Left hindlimb (tissue), 1 donor: ENCODE measurements at places on chromosomes 5 and 9.

DNA sequence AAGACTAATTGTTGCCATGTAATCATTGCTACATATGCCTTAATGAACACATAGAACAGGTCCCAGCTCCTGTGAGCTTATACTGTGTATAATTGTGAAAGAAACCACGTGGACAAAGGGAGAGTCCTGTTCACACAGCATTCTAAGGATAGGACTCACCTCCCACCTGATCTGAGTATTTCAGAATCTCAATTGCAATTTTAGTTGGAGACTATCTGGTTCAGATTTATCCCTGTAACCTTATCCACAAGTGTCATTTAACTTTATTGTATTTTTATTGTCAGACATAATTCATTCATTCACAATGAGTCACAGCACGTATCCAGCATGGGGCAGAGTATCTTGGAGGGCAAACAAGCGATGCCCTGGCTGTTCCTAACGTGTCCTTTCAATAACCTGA lies 448.3 kb downstream of the NTRK2 start:
- no peak for DNase-seq

DNA sequence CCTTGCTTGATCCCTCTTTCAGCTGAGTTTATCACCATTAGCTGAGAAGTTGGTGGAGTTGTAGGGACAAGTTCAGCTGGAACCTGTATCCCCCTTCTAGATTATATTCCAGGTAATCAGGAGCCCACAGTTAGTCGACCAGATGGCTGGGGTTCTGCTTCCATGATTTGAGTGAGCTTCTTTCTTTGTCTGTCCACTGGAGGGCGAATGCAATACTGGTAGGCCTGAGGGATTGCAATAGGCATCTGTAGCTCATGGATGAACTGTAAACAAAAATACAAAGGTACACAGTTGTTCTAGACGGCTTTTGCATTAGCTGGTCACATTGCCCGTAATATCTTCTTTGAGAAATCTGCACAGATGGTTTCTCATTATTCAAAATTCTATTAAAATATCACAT lies 88.9 kb downstream of the PCSK5 start:
- DNase-seq = no peak

- no peak for DNase-seq
Measured at GRCh38 chr5:9245071-9245470, 300.8 kb downstream of the SEMA5A start.

- DNase-seq = no peak
Measured at GRCh38 chr5:38739011-38739704, 106.7 kb upstream of the OSMR start.

DNA sequence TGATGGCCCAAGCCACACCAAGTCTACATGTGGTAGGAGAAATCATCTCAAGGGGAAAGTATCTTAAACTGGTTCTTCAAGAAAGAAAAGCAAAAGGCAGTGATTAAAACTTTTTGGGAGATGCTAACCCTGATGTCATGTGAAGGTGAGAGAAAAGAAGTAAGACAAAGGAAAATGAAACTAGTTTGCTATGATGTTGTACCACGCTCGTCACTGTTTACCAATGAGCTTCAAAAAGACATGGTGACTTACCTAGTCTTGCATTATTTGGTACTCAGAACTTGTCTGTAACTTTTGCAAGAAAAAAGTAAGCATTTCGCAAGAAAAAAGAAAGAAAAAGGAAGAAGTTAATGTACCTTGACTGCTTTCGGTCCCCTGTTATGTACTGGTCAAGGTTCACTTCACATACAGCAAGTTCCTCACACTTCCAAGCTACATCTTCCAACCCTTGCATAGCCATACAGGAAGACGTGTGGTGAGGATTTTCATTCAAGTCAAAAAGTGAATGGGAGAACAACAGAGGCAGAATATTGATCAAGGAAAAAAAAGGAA lies 739.3 kb downstream of the NR2F1-AS1 start:
- no peak for DNase-seq

- no peak for DNase-seq
Measured at GRCh38 chr5:53130266-53130665, 20.7 kb upstream of the MOCS2 start.

DNA sequence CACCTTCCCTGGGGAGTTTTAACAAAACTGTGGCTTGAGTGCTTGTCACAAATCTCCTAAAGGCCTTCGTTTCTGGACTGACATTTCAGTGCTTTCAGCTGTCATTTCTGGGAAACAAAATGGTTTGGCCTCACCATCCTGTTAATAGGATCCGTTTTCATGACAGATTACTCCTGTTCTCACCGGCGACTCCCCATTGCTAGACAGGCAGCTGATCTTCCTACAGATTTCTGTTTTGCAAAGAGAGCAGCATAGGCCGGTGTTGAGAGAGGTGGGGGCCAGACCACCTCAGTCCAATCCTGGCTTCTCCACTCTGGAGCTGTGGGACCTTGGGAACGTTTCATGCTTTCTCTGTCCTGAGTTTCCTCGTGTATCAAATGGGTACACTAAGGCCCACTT lies 75.5 kb upstream of the OTULINL start:
- DNase-seq = no peak

GRCh38 chr9:114153761-114154599 lies 1.4 kb upstream of the COL27A1 start:
- DNase-seq = peak; percentile 80

DNA sequence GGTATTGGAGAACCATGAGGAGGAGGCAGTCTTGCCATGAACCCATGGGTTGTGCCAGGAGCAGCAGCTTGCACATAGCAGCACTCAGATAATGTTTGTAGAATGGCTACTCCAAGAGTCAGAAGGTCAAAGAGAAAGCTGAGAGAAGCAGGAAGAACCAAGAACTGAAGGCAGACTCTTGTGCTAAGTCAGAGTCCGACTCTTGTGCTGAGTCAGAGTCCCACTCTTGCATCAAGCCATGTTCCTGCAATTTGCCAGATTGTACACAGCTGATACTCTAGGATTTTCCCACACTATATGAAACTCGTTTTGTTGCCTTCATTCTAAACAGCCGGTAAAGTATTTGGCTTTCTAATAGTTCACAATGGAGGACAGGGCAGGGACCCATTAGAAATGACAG lies 26.2 kb upstream of the HSPA9 start:
- DNase-seq = no peak

DNA sequence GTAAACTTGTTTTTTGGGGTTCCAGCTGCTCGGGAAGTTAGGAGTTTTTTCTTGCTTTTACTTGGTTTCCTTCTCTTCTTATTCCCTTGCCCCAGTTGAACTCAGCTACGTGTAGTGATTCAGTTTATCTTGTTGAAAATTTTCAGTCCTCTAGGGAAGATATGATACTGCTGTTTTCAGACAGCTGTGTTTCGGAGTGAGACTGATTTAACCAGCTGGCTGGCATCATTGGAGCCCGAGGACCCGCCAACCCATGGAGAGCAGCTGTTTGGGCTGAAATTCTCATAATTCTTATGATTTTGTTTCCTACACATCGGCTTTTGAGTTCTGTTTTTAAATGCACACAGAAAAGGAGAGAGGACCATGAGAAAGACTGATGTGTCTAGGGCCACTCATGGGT lies 271.5 kb downstream of the NR3C1 start:
- DNase-seq = no peak

DNA sequence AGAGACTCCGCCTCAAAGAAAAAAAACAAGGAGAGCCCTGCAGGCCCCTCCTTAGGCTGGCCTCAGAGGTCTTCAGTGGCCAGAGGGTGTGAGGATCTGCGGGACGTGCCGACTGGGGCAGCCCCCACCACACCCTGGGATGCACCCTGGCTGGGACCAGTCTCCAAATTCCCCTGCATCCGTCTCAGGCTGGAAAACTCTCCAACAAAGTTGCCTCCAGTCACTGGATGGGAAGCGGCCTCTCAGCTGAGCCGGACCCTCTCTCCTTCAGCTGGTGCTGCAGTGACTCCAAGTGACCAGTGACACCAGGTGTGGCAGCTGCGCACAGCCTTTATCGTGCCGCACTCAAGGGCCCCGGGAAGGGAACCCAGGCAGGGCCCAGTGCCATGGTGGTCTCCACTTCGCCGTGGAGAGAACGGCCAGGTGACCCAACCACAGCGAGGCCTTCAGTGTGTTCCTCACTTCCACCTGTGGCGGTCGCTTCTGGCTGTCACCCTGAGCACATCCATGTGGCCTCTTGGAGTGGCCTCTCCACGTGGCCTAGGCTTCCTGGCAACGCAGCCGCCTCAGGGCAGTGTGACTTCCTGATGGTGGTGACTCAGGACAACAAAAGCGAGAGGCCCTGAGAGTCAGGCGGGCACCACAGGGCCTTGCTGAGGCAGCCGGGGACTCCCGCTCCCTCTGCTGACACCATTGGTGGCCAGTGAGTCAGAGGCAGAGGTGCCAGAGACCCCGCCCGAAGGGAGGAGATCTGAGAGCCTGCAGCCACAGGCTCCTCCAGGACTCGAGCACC lies 19.3 kb upstream of the CAMSAP1 start:
- peak; percentile 51 for DNase-seq

DNA sequence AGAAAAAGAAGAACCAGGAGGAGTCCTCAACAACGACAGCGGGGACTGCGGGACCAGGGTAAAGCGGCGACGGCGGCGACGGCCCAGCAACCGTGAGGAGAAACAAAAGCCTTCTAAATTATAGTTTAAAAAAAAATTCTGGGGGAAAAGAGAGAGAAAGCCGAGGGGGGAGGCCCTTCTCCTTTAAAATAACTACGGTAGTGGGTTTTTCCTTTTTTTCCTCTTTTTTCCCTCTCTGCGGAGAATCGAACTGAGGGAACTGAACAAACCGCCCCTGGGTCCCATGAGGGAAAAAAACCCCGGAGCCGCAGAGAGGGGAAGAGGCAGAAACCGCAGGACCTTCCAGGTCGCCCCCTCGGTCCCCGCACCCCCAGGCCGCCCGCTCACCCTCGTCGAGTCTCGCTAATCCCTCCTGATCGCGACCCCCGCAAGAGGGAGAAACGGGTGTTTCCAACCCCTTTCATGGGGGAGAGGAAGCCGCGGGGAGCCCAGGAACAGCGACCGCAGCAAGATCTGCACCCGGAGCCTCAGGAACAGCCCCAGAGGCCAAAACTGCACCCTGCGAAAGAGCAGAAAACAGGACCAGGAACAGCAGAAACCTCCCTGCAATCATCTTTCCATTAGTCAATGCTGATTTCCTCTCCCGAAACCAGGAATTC lies 453 bp downstream of the CPEB4 start:
- DNase-seq = peak; percentile 34

DNA sequence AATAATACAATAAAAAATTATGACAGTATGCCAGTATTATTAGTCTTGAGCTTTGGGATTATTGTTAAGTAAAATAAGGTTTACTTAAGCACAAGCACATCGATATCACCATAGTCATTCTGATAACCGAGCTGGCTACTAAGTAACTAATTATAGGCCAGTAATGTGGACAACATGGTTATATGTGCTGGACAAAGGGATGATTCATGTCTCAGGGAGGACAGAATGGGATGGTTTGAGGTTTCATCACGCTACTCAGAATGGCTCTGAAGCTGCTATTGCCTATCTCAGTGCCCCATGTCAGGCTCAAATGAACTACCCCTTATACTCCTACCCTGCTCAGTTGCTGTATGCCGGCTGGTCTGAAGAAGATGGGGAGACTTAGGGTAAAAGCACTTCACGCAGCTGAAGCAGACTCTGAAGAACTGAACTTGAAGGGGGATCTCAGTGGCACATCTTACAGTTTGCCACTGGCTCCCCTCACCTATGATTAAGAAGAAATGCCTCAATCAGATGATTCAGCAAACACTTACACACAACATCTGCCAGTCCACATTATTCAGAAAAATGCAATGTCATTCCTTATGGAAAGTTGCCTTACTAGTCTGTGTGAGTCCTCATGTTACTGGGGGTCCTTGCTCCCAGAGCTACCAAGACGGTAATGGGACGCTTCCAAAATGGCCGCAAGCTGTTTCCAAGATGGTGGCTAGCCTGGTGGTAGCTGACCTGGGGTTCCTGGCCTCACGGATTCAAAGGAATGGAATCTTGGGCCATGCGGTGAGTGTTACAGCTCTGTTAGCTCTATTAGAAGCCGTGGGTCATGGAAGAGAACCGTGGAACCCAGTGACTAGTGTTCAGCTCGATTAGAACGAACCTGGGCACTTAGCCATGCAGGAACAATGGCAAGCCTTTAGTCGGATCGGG lies 1098.6 kb downstream of the TAF11L14 start:
- no peak for DNase-seq

DNA sequence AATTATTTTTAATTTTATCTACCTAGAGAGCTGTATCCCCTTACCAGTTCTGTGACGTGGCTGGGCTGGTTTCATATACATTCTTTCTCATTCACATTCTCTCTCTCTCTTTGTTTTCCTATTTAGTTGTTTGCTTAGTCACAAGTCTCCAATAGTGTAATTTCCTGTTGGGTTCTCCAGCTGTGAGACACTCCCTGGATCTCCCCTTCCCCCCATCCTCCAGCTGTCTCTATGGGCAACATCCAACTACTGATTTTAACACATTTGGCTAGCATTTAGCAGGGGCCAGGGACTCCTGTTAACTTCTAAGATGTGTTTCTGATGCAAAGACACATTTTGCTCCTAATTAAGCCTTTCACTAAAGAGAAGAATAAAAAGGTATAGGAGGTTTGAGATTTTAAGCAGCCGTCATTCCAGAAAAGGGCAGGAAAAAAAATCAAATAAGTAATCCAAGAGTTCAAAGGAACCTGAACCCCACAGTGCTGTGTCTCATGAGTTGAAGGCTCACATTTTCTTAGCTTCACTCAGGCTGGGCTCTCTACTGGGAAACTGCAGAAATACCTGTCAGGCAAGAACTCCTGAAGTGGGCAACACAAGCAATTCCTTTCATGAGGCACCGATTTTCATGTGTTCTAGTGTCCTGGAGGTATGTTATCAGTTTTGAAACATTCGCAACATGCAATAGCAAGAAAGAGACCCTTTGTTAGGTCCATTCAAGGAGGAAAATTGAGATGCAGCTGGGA lies 198.7 kb upstream of the C9orf72 start:
- peak; percentile 56 for DNase-seq

- no peak for DNase-seq
Measured at GRCh38 chr9:30504502-30504905, 1879.9 kb upstream of the ACO1 start.

DNA sequence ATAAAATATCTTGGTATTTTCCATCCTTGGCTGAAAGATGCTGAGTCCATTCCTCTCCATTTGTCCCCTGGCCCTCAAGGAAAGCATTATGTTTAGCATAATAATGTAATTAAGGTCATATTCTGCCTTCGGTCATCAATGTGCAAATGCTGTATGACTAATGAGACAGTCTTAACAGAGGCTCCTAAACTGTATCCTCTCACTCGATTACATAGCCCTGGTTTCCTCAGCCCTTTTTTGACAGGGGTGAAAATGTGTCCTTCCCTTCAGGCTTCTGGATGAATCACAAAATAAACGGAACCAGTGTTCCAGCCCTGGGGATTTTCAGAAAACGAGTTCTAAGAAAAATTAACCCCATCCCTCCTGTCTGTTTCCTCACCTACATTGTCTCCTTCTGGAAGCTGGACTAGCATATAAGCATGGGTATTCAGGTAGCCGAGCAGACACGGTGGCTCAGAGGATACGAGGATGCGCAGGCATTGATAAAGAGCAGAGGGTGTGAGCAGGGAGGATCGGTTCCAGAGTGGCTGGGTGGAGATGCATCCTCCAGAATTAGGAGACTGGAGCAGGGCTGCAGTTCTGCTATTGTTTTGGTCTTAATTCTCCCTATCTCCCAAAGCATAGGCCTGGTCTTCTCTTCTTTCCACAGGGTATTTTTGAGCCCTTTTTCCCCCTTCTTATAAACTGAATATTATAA lies 742.9 kb downstream of the TLR4 start:
- no peak for DNase-seq

- DNase-seq = no peak
Measured at GRCh38 chr9:30075451-30076199, 2308.8 kb upstream of the ACO1 start.
